ENCODE measurements at places on chromosomes 6 and 20. TPM values are rescaled to one million over a fixed set of nuclear protein-coding genes. Genes with fewer than 3 reads are reported as not detected.

- no peaks in the 10 kb centered on the region for H3K27me3 ChIP-seq
- H3K4me1 ChIP-seq, result no peaks in the 10 kb centered on the region
- H3K27ac ChIP-seq, result peak within 1 kb of the TSS; percentile 32
- H3K36me3 ChIP-seq, result no peaks in the 10 kb centered on the region
- DNase-seq, result peak; percentile 11
Observed at GRCh38 chr6:26087284-26088115, at the start of gene HFE. TSS of gene HFE (plus strand) at chr6:26087429. CDS start at chr6:26087441, 12 bp downstream.

GRCh38 chr6:149140137-149140909 lies 177.2 kb upstream of the TAB2 start:
- DNase-seq, result no peak
- H3K27ac ChIP-seq, result no peak overlapping the region
- no peaks in the 10 kb centered on the region for H3K4me1 ChIP-seq
- no peaks in the 10 kb centered on the region for H3K27me3 ChIP-seq

GRCh38 chr6:158560836-158561320 lies 987 bp downstream of the TMEM181 start:
- H3K4me3 ChIP-seq, result peak overlapping the region; percentile 86
- H3K4me1 ChIP-seq, result peaks cover 5% of the 10 kb centered on the region
- H3K27me3 ChIP-seq, result no peaks in the 10 kb centered on the region

GRCh38 chr20:10255846-10256245 lies 37.2 kb downstream of the SNAP25 start:
- H3K27me3 ChIP-seq, result 0 out of 2 replicates have a peak, but pooled peaks cover 5% of the 10 kb centered on the region
- H3K36me3 ChIP-seq, result no peaks in the 10 kb centered on the region
- no peak overlapping the region for H3K4me3 ChIP-seq
- H3K27ac ChIP-seq, result no peak overlapping the region
- DNase-seq, result no peak
- H3K4me1 ChIP-seq, result no peaks in the 10 kb centered on the region

GRCh38 chr20:63968928-63969760 lies 586 bp downstream of the ZNF512B start:
- no peak overlapping the region for H3K27ac ChIP-seq
- H3K4me1 ChIP-seq, result peaks cover 4% of the 10 kb centered on the region
- peaks cover 6% of the 10 kb centered on the region for H3K36me3 ChIP-seq
- no peak for DNase-seq

GRCh38 chr20:958936-959815 lies 42.9 kb downstream of the RSPO4 start:
- no peak for DNase-seq
- no peak overlapping the region for H3K27ac ChIP-seq
- no peak overlapping the region for H3K4me3 ChIP-seq
- H3K36me3 ChIP-seq, result no peaks in the 10 kb centered on the region
- no peaks in the 10 kb centered on the region for H3K4me1 ChIP-seq

The ADGRB3 gene
- 6.0 TPM for total RNA-seq

The APOM gene
- 1.8 TPM for total RNA-seq

The ELOVL2 gene
- 21.1 TPM for total RNA-seq

The BPI gene
- 0.06 TPM for total RNA-seq

DNA sequence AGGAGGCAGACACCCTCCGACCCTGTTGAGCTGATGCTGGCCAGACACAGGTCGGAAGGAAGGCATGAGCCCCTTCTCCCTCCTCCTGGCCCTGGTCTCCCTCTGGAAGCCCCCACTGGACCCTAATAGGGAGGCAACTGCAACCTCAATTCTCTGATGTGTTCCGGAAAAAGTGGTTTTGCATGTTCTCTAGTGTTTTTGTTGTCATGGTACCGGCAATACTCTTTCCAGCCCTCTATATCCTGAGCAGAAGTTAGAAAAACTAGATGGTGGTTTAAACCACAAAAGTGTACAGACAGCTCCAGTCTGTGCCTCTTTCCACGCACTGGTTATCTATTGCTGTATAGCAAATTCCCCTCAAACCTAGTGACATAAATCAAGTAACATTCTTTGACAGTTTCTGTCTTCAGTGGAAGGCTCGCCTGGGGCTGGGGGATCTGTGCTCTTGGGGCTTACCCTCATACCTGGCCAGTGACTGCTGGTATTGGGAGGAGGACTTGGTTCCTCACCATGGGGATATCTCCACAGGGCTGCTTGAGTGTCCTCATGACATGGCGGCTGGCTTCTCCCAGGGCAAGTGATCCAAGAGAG lies 37.0 kb downstream of the SYTL3 start:
- no peaks in the 10 kb centered on the region for H3K27me3 ChIP-seq
- no peaks in the 10 kb centered on the region for H3K4me1 ChIP-seq
- DNase-seq, result no peak
- no peak overlapping the region for H3K4me3 ChIP-seq
- H3K36me3 ChIP-seq, result peaks cover 10% of the 10 kb centered on the region
- H3K27ac ChIP-seq, result no peak overlapping the region

DNA sequence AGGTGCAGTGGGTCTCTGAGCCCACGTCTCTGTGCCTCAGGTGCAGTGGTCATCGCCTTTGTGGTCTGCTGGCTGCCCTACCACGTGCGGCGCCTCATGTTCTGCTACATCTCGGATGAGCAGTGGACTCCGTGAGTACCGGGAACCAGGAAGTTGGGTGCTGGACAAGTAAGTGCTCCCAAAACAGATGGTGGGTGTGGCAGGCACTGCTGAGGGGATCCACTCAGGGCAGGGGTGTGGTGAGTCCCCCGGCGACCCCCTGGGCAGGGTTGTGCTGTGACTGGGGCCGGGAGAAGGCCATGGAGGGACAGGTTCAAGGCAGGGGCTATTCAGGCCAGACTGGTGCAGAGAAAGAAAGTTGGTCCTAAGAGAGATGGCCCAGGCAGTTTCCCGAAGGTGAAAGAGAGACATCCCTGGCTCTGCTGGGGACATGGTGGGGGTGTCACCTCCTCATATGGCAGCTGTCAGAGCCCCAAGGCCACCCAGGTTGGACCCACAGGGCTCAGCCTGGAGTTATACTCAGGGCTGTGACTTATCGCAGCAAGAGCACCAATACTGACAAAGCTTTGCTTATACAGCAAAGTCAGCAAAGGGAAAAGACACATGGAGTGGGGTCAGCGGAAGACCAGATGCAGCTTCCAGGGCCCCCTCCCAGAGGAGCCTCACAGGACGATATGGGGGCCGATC lies 37.9 kb upstream of the MRGBP start:
- no peak for DNase-seq
- no peaks in the 10 kb centered on the region for H3K36me3 ChIP-seq
- no peak overlapping the region for H3K4me3 ChIP-seq
- H3K27ac ChIP-seq, result no peak overlapping the region
- H3K27me3 ChIP-seq, result peaks cover 11% of the 10 kb centered on the region

GRCh38 chr6:16818992-16819626 lies 57.8 kb upstream of the ATXN1 start:
- H3K27me3 ChIP-seq, result no peaks in the 10 kb centered on the region
- H3K27ac ChIP-seq, result no peak overlapping the region
- H3K4me3 ChIP-seq, result no peak overlapping the region
- DNase-seq, result no peak

GRCh38 chr6:25250878-25251277 lies 28.3 kb upstream of the CARMIL1 start:
- H3K36me3 ChIP-seq, result no peaks in the 10 kb centered on the region
- DNase-seq, result no peak
- H3K27me3 ChIP-seq, result no peaks in the 10 kb centered on the region

DNA sequence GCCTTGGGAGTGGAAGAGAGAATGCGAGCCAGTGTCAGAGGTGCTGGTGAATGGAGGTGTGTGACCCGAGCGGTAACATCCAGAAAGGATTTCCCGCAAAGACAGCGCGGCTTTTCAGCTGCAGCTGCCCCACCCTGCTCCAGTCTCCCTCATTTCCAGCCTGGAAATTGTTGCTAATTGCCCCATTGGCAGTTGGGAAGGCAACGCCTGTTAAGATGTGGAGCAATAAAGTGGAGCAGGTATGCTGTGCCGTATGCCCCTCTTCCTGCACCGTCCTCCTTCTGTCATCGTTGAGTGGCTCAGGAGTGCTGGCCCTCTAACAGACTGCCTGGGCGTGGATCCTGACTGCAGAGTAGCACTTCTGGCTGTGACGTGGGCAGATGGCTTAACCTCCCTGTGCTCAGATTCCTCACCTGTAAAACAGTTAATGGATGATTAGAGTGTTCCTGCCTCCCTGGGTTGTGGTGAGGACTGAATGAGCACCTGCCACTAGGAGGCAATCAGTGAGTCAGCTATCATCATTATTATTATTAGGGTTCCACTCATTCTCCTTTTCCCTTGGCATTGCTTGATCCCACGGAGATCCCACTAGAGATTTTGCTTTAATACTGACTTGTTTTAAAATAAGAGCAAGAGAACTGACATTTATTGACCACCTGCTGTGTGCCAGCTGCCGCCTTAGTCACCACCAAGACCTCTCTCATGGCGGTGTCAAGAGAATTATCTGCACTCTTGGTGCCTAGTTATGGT lies 11.7 kb downstream of the ARFGEF2 start:
- DNase-seq, result peak; percentile 37
- peaks cover 3% of the 10 kb centered on the region for H3K36me3 ChIP-seq
- H3K4me3 ChIP-seq, result no peak overlapping the region
- H3K27me3 ChIP-seq, result no peaks in the 10 kb centered on the region
- no peak overlapping the region for H3K27ac ChIP-seq
- H3K4me1 ChIP-seq, result no peaks in the 10 kb centered on the region

- H3K27me3 ChIP-seq, result no peaks in the 10 kb centered on the region
- no peaks in the 10 kb centered on the region for H3K36me3 ChIP-seq
- no peak overlapping the region for H3K27ac ChIP-seq
- no peaks in the 10 kb centered on the region for H3K4me1 ChIP-seq
Observed at GRCh38 chr6:118808793-118809638, 84.9 kb upstream of the ASF1A start.

GRCh38 chr20:56460459-56460858 lies 8.0 kb upstream of the RTF2 start:
- no peaks in the 10 kb centered on the region for H3K27me3 ChIP-seq
- peaks cover 14% of the 10 kb centered on the region for H3K4me1 ChIP-seq
- H3K27ac ChIP-seq, result no peak overlapping the region
- H3K36me3 ChIP-seq, result no peaks in the 10 kb centered on the region
- no peak overlapping the region for H3K4me3 ChIP-seq

DNA sequence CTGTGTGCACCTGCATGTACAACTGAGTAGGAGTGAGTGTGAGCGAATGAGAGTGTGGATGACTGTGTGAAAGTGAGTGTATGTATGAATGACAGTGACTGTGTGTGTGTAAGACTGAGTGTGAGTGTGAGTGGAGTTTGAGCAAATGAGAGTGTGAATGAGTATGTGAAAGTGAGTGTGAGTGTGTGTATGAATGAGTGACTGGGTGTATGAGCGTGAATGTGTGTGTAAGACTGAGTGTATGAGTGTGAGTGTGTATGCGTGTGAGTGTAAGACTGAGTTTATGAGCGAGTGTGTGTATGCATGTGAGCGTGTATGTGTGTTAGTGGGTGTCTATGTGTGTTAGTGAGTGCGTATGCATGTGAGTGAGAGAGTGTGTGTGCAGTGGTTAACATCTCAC lies 220.8 kb downstream of the QKI start:
- no peaks in the 10 kb centered on the region for H3K27me3 ChIP-seq
- no peak overlapping the region for H3K4me3 ChIP-seq
- no peaks in the 10 kb centered on the region for H3K36me3 ChIP-seq
- no peak overlapping the region for H3K27ac ChIP-seq
- DNase-seq, result no peak

The SH3BGRL2 gene
- 9.0 TPM for total RNA-seq

GRCh38 chr6:143811501-143812157 lies 31.5 kb upstream of the LTV1 start:
- H3K27ac ChIP-seq, result no peak overlapping the region
- H3K4me1 ChIP-seq, result no peaks in the 10 kb centered on the region
- DNase-seq, result no peak
- H3K27me3 ChIP-seq, result no peaks in the 10 kb centered on the region
- H3K36me3 ChIP-seq, result peaks cover 11% of the 10 kb centered on the region

DNA sequence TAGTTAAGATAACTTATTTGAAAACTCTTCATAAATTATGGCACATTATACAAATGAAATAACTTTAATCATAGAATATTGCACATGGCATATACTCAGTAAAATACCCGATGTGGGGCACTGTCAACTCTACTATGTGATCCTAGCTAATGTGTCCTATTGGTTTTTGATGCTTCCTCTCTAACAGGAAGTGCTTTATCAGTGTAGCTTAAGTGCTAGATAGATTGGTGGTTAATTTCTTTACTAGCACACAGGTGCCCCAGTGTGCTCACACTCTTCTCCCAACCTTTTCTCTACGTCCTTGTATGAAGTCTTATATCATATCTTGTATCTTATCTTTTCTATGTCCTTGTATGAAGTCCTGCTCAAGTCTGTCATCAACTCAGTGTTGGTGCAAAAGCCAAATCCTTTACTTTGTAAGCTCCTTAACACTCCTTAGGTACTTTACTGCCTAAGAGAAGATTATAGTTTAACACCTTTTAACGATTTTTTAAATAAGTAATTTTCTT lies 358.9 kb downstream of the CENPW start:
- 0 out of 2 replicates have a peak, but pooled peaks cover 3% of the 10 kb centered on the region for H3K27me3 ChIP-seq
- H3K27ac ChIP-seq, result no peak overlapping the region
- H3K36me3 ChIP-seq, result no peaks in the 10 kb centered on the region
- no peak overlapping the region for H3K4me3 ChIP-seq
- no peaks in the 10 kb centered on the region for H3K4me1 ChIP-seq
- no peak for DNase-seq

The MRPL18 gene
- total RNA-seq, result 136 TPM

DNA sequence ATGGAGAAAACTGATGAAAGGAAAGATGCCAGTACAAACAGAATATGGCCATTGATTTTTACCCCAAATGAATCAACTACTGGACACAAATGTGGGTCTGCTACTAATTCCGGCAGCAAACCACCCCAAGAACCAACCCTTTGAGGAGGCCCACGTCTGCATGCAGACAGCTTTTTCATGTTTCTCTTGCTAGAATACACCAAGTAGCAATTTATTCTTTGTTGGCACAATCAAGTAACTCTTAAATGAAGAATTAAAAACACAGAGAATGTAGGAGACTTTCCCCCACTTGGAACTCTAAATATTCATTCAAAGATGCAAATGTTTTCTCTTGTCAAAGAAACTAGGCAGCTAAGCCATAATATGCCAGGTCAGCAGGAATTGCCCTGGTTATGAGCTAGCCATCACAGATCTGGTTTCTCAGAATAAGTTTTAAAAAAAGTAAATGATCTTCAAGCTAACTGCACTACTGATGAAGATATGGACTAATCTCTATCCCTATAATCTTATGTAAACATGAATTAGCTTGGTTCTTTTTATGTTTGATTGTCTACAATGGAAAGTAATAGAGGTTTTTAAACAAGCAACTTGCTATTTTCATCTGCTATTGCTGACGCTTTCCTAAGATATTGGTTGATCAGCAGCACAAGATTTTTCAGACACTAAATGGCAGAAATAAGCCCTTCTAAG lies 163.1 kb upstream of the THEMIS start:
- H3K4me3 ChIP-seq, result no peak overlapping the region
- no peak for DNase-seq
- H3K27me3 ChIP-seq, result no peaks in the 10 kb centered on the region
- no peaks in the 10 kb centered on the region for H3K4me1 ChIP-seq
- H3K27ac ChIP-seq, result no peak overlapping the region

DNA sequence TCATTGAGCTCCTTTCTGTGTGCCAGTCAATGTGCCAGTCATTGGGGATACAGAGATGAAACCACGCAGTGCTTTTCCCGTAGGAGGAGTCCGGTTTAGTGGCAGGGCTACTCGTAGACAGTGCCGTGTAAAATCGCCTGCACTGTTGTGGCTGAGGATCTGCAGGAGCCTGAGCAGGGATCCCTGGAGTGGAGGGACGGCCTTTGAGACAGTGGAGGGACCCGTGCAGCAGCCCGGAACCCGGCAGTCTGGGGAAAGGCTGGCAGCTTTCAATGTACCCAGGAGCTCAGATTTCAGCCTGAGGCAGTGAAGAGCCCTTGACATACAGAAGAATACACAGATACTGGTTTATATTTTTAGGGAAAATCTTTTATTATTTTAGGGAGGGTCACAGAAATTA lies 203.3 kb downstream of the ARID1B start:
- no peak overlapping the region for H3K4me3 ChIP-seq
- DNase-seq, result peak; percentile 74
- H3K36me3 ChIP-seq, result no peaks in the 10 kb centered on the region
- peaks cover 8% of the 10 kb centered on the region for H3K4me1 ChIP-seq
- H3K27ac ChIP-seq, result no peak overlapping the region

Data from SJCRH30 (cell line).